Activated CD4-positive, alpha-beta memory T cell treated with anti-CD3 and anti-CD28 coated beads for 36 hours (primary cell): ENCODE measurements at places on chromosomes 13 and 19. TPM values are rescaled to one million over a fixed set of nuclear protein-coding genes. Genes with fewer than 3 reads are reported as not detected.

The GRIN2D gene
- total RNA-seq, result 0.07 TPM

The ICAM5 gene
- total RNA-seq, result 1.1 TPM

DNA sequence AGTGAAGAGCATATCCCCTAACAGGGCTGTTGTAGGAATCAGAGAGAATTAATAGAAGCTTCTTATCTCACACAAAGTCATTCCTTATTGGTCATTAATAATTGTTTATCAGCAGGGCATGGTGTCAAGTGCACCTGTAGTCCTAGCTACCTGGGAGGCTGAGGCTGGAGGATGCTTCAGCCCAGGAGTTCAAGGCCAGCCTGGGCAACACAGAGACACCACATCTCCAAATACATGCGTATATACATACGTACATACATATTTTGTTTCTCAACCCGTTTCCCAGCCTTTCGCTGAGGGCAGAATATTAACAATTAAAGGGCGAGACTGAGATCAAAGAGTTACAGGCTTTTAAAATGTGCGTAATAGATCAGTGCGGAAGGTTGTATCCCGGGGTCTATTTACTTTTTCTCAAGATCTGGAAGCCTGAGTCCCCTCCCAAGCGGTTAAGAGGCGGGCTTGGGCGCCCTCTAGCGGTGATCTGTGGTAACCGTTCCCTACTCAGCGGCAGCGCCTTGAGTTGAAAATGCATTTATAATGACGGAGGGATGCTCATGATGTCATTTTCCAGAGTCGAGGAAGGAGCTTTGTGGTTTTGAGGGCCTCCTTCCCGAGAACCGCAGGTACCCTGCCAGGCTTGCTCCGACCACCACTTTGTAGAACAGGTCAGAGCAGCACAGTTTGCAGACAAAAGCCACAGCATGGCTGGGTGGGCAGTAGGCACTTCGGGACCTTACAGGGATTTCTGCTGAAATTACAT lies 169.6 kb upstream of the GPR12 start:
- no peak overlapping the region for H3K27ac ChIP-seq
- peaks cover 4% of the 10 kb centered on the region for H3K27me3 ChIP-seq
- peaks cover 7% of the 10 kb centered on the region for H3K4me1 ChIP-seq
- no peaks in the 10 kb centered on the region for H3K36me3 ChIP-seq
- peak; percentile 77 for DNase-seq

GRCh38 chr19:50720921-50721381 lies 1.3 kb upstream of the SHANK1 start:
- H3K27me3 ChIP-seq, result peaks cover 54% of the 10 kb centered on the region
- no peak for DNase-seq
- H3K4me3 ChIP-seq, result no peak overlapping the region
- H3K27ac ChIP-seq, result no peak overlapping the region
- no peaks in the 10 kb centered on the region for H3K36me3 ChIP-seq
- H3K4me1 ChIP-seq, result peaks cover 19% of the 10 kb centered on the region

DNA sequence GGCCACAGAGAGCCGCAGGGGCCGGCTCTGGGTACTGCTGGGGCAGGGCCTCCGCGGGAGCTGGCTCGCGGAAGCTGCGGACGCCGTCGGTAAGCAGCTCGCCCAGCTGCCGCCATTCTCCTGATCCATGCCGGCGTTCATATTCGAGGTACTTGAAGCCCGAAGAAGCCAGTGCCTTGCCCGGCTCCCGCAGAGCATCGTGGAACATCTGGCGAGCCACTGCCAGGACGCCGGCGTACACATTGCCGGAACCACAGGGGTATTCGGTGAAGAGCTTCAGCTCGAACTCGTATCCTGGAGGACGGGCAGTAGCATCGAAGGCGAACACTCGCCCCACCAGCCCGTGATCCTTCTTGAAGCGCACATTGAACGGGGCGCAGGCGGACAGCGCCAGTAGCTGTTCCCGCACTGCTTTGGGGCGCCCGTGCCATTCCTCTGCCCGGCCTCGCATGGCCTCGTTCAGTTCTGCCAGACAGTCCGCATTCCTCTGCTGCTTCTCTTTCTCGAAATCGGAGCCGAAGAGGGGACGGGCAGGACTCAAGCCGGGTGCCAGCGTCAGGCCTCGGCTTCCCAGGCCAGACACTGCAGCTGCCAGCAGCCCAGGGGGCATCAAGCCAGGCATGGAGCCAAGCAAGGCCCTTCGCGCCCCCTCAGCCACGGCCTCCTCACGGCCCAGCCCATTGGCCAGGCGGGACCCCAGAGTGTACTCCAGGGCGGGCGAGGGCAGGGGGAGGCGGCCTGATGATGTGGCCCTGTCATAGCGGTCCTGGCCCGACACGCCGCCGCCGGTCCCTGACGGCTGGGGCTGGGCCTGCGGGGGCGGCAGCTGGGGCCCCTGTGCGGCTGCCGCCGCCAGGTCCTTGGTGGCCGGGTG lies 1.0 kb downstream of the IRF2BP1 start:
- H3K4me1 ChIP-seq, result peaks cover 28% of the 10 kb centered on the region
- H3K27ac ChIP-seq, result no peak overlapping the region
- H3K27me3 ChIP-seq, result peaks cover 1% of the 10 kb centered on the region
- H3K4me3 ChIP-seq, result peak overlapping the region; percentile 58
- peaks cover 4% of the 10 kb centered on the region for H3K36me3 ChIP-seq
- peak; percentile 44 for DNase-seq

DNA sequence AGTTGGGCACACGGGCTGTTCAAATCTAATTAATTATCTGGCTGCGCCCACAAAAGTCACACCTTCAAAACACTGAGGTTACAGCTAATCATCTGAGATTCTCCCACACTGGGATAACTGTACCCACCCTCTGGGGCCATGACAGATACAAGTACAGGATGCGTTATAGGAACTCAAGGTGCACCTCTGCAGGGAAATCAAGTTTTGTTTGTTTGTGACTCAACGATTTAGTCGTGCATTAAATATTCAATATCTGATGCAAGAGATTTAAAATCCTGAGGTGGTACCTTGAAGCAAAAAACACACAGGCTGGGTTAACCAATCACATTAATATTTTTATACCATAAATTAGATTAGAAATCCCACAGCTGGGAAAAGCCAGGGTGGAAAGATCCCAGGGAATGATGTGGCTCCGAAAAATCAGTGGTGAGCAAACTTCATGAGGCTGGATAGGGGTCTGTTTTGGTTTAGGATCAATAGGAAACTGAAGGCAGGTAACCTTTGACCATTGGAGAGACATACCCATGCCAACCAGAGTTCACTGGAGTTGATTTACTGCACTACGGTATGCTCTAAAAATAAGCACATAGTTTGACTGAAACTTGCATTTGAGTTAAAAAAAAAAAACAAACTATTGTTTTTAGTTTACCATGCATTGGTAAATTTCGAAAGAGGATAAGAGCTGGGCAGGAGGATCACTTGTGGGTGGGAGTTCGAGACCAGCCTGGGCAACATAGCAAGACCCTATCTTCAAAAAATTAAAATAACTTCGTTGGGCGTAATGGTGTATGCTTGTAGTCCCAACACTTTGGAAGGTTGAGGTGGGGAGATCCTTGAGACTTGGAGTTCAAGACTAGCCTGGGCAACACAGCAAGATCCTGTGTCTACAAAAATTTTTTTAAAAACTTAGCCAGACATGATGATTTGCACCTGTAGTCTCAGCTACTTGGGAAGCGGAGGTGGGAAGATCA lies 23.9 kb upstream of the CEBPG start:
- H3K4me3 ChIP-seq, result no peak overlapping the region
- DNase-seq, result no peak
- H3K4me1 ChIP-seq, result no peaks in the 10 kb centered on the region
- H3K27me3 ChIP-seq, result peaks cover 25% of the 10 kb centered on the region
- H3K27ac ChIP-seq, result no peak overlapping the region
- no peaks in the 10 kb centered on the region for H3K36me3 ChIP-seq
